ENCODE measurements at places on chromosomes 12 and 14.

DNA sequence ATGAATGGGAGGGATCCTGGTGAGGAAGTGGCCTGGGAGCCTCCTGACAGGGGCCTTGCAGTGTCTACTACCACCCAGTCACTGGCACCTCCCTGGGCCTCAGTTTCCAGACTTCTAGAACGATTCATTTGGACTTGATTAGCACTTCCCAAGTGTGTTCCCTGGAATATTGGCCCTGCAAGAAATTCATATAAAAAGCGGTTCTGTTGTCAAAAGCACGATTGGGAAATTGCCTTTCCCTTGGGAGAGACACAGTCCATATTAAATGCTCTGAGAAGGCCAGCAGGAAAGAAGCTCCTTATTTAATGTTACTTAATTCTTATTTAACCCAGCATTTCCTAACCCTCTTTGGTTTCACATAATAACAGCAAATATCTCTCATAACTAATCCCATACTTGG lies 61.9 kb downstream of the DRAM1 start:
- no peak for DNase-seq

GRCh38 chr12:93061473-93062419 lies 132.7 kb upstream of the EEA1 start:
- no peak for DNase-seq

DNA sequence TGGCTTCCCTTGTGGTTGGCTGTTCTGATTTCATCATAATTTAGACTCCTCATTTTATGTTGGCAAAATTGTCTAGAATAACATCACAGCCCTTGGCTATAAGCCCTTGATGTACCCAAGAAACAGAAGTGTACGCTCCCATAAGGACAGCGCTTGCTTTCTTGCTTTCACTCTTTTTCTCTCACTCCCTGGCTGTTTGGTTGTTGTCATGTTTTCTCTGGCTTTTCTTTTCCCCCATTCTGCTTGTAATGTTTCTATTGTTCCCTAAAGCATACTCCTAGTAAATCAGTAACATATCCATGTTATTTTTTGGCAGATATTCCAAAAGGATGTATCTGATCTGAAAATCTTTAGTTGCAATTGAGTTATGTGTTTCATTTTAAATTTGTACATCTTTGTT lies 530.5 kb downstream of the NOVA1 start:
- no peak for DNase-seq

GRCh38 chr14:99262977-99263448 lies 9.0 kb downstream of the BCL11B start:
- DNase-seq: no peak

- no peak for DNase-seq
Measured at GRCh38 chr14:59028476-59029202, 159.8 kb upstream of the DAAM1 start.

GRCh38 chr12:29702972-29703371 lies 80.8 kb downstream of the TMTC1 start:
- DNase-seq: no peak

- DNase-seq: no peak
Measured at GRCh38 chr14:23181453-23181852, 2.0 kb downstream of the SLC7A8 start.

- DNase-seq: no peak
Measured at GRCh38 chr12:6084261-6084968, 40.1 kb downstream of the VWF start.
